ENCODE measurements at places on chromosomes 1 and 21.

GRCh38 chr21:45136927-45137611, 62.7 kb downstream of the ADARB1 start:
- peak; percentile 37 for DNase-seq

GRCh38 chr1:44111861-44112260, 6.8 kb upstream of the KLF17 start:
- no peak for DNase-seq

- no peak for DNase-seq
These were observed 38.2 kb downstream of the CD46 start for GRCh38 chr1:207789792-207790787.

DNA sequence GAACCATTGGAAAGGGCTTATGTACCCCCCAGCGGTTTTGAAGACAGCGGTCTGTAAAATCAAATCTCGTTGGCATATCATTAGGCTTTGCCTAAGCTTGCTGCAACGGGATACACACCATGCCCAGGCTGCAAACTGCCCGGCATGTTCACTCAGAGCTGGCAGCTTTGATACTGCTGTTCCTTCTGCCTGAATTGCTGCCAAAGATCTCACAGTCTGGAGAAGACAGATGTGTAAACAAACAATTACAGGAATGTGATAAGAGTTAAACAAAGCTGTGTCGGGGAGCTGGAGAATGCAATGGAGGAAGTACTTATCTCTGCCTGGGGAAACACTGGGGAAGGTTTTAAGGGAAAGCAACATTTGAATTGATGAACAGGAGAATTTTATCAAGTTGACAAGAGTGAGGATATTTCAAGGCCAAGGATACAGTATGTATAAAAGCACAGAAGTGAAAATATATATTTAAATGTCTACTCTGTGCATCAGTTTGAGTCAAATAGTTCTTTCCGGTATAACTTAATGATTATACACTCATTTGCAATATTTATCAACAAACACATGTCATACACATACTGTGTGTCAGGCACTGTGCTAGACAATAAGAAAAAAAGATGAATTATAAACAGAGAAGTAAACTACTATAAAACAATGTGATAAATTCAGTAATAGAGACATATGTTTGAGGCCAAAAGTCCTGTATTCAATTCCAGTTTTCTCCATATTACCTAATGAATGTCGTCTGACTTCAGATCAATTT, 29.9 kb downstream of the CHML start:
- DNase-seq = no peak

DNA sequence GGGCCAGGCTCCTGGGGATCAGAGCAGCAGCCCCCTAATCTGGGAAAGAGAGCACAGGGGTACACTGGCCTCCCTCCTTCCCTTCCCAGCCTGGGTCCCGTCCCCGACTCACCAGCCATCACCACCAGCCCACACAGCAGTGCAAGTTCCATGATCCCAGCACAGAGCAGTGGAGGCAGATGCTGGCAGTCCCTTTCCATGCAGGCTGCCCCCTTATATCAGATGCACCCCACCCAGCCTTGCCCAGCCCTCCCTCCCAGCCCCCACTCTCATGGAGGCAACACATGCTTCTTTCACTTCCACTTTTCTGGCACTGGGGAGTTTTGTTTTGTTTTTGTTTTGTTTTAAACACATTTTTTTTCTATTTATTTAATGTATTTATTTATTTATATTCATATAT, at the start of gene PLA2G2D:
TSS of gene PLA2G2D (minus strand) at position 190 of the 400 bp plus-strand sequence. CDS start at position 152, 38 bp downstream.
- DNase-seq = no peak

DNA sequence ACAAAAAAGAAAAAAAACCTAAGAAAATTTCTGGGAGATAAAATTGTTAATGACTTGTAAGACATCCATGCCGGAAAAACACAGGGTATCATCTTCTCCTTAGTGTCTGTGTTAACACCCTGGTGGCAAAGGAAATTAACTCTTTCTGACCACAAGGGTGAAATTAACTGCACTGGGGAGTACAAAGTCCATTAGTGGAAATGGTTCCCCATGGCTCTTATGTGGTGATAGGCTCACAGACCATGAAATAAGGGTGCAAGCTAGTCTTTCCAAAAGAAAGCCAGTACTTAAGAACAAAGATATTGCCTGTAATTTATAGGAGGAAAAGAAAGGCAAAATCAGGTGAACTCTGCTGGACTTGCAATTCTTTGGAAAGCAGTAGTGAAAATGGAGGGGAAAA, 185.4 kb downstream of the LRRIQ3 start:
- DNase-seq = no peak

DNA sequence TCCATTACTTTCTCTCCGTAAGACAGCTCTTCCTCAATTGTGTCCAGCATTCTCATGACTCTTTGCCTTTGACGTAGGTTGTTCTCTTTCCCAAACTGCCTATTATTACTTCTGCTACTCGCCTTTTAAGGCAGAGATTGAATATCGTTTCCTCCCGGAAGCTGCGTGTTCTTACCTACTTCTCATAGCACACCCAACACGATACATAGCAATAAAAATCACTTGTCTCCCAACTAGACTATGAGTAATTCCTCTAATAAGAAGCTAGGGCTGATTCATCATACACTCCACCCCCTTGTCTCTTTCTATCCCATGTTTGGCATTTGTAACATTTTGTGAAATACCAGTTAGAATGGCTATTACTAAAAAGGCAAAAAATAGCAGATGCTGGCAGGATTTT, 55.8 kb upstream of the SGIP1 start:
- no peak for DNase-seq

- no peak for DNase-seq
These were observed 170.1 kb downstream of the DHRS3 start for GRCh38 chr1:12447849-12448312.

- DNase-seq = no peak
These were observed 11.2 kb upstream of the RAP1GAP start for GRCh38 chr1:21680381-21680780.

GRCh38 chr1:84090447-84091245, 53.4 kb upstream of the PRKACB start:
- DNase-seq = no peak

- no peak for DNase-seq
These were observed 172.6 kb downstream of the APP start for GRCh38 chr21:25997788-25998611.

DNA sequence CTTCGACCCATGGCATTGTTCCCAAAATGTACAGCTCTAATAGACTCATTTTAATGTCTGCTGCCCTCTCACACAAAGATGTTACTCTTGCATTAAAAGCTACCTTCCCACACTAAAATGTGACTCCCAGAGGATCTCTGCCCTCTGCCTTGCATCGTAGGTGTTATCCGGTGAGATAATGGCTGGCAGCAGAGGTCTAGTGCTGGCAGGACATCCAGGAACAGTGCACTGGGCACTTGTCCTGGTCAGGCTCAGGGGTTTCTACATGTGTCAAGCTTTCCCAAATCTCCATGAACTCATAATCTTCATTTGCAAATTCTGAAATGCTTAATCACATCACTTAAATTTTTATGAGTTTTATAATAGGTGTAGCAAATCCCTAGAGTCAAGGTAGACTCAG, 310.6 kb downstream of the LRRIQ3 start:
- DNase-seq = no peak

DNA sequence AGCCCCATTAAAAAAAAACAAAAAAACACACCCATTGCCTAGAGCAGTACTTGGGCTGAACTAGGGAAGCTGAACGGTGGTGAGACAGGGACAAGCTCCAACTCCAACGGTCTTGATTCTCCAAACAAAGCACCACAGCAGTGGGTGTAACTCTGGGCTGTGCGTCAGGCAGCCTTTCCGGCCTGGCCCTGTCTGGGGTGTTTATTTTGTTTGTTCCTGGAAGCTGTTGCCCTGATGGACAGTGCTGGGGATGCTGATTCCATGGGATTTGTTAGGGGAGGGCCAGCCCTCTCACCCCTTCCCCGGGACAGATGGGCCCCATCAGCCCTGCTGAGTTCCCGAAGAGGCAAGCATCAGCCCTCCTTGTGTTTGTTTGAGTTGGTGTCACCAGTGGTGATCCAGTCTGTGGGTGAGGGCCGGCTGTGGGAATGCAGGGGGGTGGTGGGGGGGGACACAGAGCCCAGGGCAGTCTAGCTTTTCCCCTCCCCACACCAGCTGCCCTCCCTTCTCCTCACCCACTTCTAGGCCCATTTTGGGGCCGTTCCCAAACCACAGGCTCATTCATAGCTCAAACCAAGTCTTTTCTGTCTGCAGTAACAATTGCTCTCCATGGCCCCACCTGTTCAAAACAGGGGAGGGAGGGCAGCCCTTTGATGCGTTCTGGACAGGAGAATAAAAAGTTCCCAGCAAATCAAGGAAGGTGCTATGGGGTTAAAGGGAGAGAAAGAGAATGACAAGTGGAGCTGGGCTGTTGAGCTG, 4.5 kb downstream of the WNT2B start:
- DNase-seq = no peak

DNA sequence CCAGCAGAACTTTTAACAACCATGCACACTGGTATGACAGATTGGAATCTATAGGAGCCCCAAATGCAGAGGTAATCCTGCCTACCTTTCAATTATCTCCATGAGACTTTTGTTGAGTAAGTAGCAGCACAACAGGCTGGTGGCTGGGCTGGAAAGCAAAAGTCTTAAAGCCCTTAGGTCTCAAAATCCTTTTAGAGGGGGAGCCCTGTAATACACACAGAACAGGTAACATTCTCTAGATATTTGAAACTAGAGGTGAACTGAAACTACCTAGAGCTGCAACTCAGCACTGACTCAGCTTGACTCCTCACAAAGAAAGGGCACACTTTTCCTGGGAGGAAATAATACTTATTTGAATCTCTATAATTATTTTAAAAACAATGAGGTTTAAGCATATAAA, 71.5 kb downstream of the CLCA4 start:
- no peak for DNase-seq

- DNase-seq = no peak
These were observed 4.3 kb downstream of the TRIM46 start for GRCh38 chr1:155177918-155178281.

DNA sequence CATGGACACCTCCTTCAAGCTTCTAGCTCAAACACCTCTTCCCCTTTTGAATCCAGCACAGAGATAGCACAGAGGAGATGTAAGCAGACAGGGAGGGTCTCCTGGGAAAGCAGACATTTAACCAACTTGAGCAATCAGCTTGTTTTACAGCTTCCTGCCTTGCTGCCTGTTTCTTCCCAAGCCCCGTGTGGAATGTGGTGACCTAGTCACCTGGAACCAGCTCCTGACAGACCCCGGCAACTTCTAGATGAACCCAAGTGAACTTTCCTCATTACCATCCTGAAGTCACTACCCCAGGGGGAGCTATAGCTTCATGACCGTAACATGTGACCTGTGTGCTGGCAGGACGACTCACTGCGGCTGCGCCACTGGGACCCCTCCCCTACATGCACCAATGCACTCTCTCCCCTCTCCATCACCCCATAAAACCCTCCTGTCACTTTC, 24.1 kb upstream of the TTF2 start:
- DNase-seq = no peak

DNA sequence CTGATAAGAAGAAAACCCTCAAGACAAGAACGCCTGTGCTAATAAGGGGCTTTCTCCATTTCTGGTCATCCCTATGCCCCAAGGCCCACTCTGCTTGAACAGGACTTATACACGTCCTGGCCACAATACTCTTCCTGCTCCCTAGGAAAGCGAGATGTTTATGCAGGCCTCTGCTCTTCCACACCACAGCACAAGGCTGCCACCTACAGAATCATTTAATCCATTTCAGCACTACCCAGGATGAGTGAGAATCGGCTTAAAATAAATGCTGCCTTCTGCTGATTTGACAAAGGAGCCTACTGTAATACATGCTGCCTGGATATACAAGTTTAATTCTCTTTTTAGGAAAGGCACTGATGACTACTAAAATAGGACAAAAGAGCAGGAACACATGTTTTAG, 29.4 kb downstream of the FRRS1 start:
- DNase-seq = no peak

GRCh38 chr1:920010-920409, 3.7 kb upstream of the SAMD11 start:
- no peak for DNase-seq

DNA sequence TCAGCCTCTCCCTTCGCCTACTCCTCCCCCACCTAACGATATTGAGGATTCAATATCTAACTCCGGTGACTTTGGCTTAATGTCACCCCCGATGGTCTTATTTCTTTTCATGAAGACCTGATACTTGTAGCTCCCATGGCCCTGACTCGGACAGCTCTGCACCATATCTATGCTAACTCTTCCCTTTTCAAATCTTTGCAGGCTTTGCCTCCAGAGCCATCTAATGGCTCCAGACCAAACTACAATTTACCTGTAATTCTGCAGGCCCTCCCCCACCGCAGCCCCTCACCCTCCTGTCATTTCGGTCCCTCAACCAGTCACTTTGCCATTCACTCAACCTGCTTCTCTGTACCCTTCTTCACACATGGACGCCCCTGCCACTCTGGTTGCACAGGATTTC, 7.9 kb upstream of the GSTM5 start:
- DNase-seq = no peak

DNA sequence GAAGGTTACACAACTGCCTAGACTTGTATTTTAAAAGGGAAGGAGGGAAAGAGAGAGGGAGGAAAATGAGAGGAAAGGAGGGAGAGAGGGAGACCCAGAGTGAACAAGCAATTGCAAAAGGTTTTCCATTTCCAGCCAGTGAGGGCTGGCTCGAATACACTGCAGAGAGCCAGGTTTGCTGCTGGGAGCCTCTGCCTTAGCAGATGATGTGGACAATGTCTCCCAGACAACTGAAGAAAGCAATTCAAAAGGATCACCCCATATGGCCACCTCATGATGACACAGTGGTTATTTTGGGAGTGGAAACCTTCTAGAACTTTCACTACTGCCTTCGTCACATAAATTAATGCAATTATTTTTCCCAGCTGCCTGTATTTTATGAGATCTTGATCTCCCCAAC, 86.4 kb downstream of the BCAR3 start:
- no peak for DNase-seq

- no peak for DNase-seq
These were observed 129.5 kb downstream of the TENT5C start for GRCh38 chr1:117735045-117735992.

DNA sequence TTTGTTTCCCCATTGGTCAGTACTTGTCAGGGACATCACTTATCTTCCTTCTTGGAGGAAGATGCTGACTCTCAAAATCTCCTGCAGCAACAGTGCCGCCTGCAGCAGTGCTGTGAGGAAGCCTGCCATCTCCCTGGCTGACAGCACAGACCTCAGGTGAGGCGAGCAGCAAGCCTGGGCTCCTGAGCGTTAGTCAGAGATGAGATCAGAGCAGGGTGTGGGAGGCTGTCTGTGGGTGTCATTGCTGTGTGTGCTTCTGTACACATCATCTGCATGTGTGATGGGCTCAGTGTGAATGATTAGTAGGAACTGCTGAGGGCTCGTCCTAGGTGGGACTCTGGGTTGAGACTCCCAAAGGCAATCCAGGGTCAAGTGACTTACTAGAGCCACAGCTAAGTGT, 6.1 kb downstream of the STRIP1 start:
- DNase-seq = no peak

GRCh38 chr1:45009956-45010854, 919 bp downstream of the HECTD3 start:
- DNase-seq = peak; percentile 25

- no peak for DNase-seq
These were observed 53.3 kb downstream of the SIK1 start for GRCh38 chr21:43373362-43374227.

Measured in activated effector memory CD4-positive, alpha-beta T cell treated with Interleukin-2 at 50 U/mL for 16 hours (primary cell).